CD4-positive, alpha-beta T cell treated with Interleukin-17A for 1 hour (primary cell): ENCODE measurements at places on chromosomes 12 and 14.
A peak's percentile ranks its signal among the peaks of the same experiment; 100 is the strongest.

- DNase-seq = no peak
Observed at GRCh38 chr12:124597041-124597440, 29.6 kb upstream of the NCOR2 start.

DNA sequence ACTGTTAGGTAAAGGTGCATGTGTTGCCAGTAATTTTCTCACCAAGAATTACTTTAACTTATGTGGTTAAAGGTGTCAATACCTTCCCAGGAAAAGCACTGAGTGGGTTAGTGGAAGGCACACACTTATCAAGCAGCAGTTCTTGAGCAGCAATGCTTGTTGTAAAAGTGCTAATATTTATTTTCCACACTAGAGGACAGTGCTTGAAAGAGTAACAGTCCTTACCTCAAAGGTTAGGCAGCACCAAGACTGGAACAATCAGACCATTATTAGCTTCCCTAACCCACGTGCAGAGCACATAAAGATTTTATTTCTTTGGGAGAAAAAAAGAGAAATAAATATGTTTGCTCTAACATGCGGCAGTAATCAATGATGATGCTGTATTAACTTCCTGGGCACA lies 48.8 kb upstream of the KRR1 start:
- DNase-seq = no peak

- DNase-seq = no peak
Observed at GRCh38 chr12:32284561-32284960, 114.8 kb upstream of the FGD4 start.

GRCh38 chr12:32906399-32907165 lies 10.0 kb upstream of the PKP2 start:
- no peak for DNase-seq

GRCh38 chr12:76556368-76556767 lies 3.2 kb downstream of the OSBPL8 start:
- DNase-seq = peak; percentile 52

DNA sequence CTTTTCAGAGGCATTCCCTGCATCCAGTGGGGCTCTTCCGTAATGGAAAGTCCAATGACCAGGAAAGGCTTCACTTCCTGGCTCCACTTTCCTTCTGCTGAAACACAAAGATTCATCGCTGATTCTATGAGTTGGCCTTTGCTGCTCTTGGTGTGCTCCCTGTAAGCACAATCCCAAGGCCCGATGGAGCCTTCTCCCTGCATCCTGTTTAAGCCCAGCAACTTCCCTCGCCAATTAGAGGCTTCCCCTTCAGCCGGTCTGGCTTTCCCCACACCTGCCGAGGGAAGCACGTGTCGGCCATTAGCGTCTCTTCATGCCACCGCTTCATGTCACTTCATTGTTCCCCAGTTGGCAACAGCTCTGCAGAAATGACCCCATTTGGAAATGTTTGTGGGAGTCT lies 693.9 kb downstream of the MED13L start:
- DNase-seq = no peak

DNA sequence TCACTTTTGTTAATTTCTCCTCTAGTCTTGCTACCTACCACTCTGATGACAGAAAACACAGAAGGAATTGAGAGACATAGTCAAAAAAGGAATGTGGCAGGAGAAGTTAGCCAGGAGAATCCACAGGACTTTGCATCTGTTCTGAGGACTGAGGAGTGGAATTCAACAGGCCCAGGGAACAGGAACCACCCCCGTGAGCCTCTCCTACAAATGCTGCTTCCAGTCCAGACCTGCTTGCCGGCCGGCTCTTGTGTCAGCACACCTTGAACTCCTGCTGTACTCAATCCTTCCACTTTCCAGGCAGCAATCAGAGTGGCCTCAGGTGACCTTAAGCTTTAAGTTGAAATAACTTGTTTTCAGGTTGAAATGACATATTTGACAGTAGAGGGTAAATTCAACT lies 903.1 kb downstream of the BCL11B start:
- DNase-seq = no peak

- no peak for DNase-seq
Observed at GRCh38 chr12:70637303-70638085, at the start of gene PTPRB. Gene PTPRB (minus strand): TSS chr12:70637429. CDS start chr12:70637395, 34 bp downstream.

- DNase-seq = no peak
Observed at GRCh38 chr14:90445011-90445410, 48.2 kb downstream of the CALM1 start.

- DNase-seq = no peak
Observed at GRCh38 chr14:69399750-69400149, 1.3 kb downstream of the SLC39A9 start.

- no peak for DNase-seq
Observed at GRCh38 chr12:20282401-20282800, 85.9 kb upstream of the PDE3A start.

DNA sequence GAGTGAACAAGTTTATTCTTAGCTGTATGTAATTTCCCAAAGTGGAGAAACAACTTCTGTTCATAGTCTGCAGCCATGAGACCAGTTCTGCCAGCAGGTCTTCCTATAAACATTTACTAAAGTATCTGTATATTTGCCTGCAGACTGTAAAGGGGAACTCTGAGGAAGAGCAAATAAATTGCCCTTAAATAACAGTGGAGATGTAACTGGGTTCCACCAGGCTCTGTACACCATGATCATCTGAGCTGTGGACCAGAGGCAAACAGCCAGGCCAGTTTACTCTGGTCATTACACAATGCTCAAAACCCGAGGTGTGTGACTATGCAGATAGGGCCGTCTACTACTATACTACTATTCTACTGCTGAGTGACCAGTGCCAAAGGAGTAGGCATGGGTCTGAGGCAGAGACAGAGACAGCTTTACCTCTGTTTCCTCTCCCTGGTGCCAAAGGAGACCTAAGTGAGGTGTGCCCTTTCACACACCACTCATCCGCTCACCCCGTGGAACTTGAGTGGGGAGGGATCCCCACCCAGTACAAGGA lies 21.1 kb upstream of the CERS5 start:
- no peak for DNase-seq

- DNase-seq = no peak
Observed at GRCh38 chr12:26396402-26396801, 201.0 kb downstream of the SSPN start.

DNA sequence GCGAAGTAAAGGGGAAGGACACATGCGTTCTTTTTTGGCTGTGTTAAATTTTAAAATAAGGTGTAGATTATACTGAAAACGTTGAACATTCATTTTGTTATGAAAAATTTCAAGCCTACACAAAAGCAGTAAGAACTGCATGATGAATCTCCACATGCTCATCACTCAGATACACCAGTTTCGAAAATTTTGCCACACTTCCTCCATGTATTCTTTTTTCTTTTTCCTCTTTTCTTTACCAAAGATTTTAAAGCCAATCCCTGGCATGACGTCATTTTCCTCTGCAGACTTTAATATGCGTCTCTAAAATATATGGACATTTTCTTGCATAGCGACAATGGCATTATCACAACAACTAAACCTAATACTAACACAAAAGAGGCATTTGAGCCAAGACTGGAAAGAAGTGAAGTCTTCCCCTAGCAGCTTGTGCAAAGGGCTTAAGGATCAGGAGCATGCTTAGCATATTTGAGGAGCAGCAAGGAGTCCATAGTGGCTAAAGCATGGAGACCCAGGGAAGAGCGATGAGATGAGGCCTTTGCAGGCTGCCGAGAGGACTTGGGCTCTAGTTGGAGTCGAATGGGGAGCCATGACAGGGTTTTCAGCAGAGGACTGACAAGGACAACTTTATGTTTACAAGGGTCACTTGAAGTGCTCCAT lies 111.9 kb downstream of the ERC1 start:
- DNase-seq = no peak

DNA sequence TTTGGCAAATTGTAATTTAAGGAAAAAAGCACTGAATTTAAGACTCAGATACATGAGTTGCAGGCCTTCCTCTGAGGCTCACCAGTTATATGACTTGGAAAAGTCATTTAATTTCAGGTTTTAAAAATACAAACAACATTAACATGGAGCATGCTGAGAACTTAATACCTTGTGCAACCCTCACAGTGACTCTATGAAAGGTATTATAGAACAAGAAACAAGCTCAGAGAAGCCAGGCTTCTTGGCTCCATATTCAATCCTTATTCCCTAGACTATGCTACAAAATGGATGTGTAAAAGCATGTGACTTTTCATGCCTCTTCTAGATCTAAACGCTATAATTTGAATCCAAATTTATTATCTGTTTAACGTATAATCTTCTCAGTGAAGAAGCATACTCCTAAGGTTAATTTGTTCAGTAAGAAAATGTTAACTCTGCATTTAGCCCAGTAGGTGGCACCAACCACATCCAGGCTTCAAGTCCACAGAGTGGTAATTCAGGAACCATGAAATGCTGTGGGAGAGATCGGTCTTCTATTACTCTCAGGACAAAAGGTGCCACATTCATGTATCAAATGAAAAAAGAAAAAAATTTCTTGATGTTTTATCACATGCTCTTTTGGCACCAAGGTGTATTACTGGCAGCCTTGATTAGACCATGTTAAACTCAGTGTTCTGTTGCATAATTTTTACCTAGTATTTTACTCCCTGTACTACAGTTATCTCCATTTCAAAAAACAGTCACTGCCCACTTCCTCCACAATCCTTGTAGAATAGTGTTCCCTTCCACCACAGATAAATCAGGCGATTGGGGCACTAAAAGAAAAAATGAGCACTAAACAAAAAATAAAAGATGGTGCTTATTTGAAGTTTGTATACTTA lies 9.3 kb downstream of the CCDC196 start:
- peak; percentile 58 for DNase-seq

DNA sequence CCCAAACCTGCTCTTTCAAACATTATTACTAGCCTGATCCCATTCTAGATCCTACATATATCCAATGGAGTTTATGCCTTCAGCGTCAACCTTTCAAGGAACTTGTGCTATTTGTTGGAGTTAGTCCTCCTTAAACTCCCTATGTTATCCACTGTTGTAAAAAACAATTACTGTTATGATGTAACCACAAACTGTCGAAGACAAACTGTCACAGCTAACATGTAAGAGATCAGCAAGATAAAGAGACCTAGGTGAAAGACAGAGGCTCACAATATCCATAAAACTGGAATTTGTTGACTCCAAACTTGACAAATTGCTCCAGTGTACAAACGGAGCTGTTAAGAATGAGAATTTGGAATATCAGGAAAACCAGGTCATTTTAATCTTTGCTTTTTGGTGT lies 70.7 kb downstream of the CDK17 start:
- no peak for DNase-seq

GRCh38 chr12:123972457-123973401 lies at the start of the genes CCDC92 and ZNF664:
Gene CCDC92 (minus strand): TSS chr12:123972831. CDS start chr12:123944305, 28,526 bp downstream.
Gene ZNF664 (plus strand): TSS chr12:123973215. CDS start chr12:124012145, 38,930 bp downstream.
- peak; percentile 95 for DNase-seq

DNA sequence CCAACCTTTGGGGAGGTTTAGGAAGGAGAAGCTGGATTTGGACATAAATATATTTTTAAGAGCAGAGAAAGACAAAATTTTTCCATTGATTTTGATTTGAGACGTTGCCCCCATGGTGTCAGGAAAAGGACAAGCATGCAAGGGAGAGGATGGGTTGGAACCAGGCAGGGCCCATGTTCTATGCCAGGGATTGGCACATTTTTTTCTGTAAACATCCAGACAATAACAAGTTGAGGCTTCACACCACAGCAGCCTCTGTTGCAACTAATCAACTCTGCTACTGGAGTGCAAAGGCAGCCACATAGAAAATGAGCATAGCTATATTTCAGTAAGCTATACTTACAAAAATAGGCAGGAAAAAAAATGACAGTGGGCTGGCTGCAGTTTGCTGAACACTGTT lies 44.7 kb downstream of the NR1H4 start:
- no peak for DNase-seq

- DNase-seq = no peak
Observed at GRCh38 chr14:45664668-45665356, 411.8 kb upstream of the MIS18BP1 start.

GRCh38 chr14:105918496-105919262 lies 392.3 kb downstream of the TMEM121 start:
- DNase-seq = no peak

DNA sequence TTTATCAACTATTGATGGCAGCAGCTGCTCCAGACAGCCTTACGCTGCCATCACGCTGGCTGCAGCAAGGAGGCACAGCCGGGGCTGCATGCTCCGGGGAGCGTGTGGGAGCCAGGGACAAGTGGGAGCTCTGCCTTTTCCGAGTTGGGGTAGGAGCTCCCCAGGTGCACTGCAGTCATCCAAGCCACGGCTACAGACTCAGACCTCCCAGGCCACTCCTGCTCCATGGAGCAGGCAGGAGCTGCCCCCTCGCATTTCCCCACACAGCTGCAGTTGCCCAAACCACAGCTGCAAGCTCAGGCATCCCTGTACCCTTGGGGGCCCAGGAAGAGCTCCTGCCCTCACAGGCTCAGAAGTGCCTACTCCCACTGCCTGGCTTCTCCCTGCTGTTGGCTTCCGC lies 184.7 kb downstream of the CPNE8 start:
- DNase-seq = no peak

DNA sequence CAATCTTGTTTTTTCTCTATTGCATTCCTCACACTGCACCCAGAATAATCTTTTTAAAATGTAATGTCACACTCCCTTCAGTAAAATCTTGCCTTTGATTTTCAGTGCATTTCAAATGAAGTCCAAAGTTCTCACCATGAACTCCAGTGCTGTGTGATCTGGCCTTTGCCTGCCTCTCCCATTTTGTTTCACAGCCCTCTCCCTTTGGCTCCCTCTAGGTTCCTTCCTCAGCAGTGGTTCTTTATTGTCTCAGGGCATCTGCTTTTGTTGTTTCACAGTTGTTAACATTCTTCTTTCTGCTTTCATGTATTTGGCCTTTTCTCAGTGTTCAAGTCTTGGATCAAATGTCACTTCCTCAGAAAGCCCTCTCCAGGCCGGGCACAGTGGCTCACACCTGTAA lies 84.5 kb upstream of the AMN1 start:
- DNase-seq = no peak

GRCh38 chr12:57491393-57492280 lies 3.8 kb downstream of the MARS1 start:
- DNase-seq = no peak

GRCh38 chr14:58662018-58662417 lies 24.3 kb downstream of the DACT1 start:
- no peak for DNase-seq

- no peak for DNase-seq
Observed at GRCh38 chr12:103758310-103759089, 82.5 kb downstream of the NT5DC3 start.

- no peak for DNase-seq
Observed at GRCh38 chr12:122976648-122976975, 1.6 kb downstream of the OGFOD2 start.

DNA sequence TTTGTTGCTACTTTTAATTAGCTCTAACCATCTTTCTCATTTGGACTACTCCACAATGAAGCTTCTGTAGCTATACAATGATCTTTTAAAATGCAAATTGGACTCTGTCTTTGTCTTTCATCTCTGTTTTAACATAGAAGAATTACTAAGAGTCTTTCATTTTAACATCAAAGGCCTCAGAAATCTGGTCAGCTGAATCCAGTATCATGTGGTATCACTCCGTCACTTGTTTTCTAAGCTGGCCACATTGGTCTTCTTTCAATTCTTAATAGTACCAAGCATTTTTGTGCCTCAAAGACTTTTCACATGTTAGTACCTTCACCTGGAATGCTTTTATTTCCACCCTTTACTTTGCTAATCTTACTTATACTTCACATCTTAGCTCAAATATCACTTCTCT lies 95.5 kb upstream of the SLC16A7 start:
- no peak for DNase-seq
